Activated CD8-positive, alpha-beta memory T cell treated with anti-CD3 and anti-CD28 coated beads for 1 hour (primary cell): ENCODE measurements at places on chromosomes 16 and 17.

DNA sequence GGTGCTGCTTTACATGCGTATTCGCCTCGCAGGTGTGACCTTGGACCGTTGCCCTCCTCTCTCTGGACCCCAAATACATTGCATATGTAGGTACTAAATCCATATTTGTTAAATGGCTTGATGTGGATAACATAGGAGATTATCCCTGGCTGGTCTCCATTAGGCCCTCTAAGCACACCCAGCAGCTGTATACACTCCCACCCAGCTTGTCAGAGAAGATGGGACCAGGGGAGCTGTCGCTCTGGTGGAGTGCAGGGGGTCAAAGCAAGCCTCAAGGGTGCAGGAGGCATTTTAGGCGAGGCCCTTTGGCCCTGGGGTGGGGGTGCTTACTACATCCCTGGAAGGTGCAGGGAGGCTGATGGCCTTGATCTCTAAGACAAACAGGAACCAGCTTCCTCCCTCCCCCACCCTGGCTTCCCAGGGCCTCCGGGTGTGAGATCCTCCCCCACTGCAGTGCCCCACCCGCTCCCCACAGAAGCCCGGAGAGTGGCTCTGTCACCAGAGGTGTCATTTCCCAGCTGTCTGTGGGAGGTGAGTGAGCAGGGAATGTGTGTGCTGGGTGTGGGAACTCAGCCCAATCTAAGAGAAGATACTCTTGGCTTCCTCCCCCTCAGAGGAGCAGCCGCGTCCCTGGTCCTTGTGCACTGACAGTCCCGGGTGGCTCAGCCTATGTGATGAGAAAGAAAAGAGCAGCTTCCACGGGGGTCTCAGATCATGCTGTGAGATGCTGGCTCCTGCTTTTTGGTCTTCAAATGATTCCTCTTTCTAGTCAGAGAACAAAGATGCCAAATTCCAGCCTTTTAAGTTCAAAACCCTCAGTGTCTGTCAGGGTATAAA is 1.4 kb upstream of the VAMP2 start:
- DNase-seq: peak; percentile 53

GRCh38 chr17:48074322-48075081 is 26.3 kb downstream of the NFE2L1 start:
- peak; percentile 56 for DNase-seq

DNA sequence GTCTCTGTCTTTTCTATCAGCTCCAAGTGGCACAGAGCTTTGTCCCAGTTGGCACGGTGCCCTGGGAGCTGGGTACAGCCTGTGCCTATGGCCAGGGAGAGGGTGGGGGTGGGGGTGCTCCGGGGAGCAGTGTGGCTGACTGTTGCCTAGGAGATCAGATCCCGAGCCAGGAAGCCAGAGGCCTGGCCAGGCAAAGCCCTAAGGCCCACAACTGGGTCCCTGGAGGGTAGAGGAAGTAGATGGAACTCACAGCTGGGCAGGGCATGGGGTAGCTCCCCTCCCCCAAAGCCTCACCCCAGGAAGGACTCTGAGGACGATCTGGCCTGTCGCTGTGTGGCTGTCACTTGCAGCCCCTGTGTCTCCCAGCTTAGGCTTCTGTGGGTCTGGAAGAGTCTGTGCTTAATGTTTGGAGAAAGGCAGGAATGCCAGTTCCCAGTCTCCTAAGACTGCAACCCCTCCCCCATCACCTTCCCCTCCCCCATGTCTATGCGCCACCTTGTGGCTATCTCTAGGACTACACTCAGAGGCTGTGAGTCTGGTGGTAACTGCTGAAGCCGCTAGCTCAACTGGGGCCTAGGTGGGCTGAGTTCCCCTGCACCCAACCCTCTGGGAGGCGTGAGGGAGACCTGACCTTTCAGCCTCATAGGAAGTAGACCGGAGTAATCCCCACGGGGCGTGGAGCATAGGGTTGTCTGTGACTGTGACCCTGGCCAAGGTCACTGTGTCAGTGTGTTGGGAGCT is 12.6 kb downstream of the THRA start:
- DNase-seq: peak; percentile 42

- no peak for DNase-seq
Measured at GRCh38 chr17:81416612-81417011, 21.4 kb downstream of the BAHCC1 start.

- DNase-seq: no peak
Measured at GRCh38 chr17:63598281-63598680, 2.4 kb upstream of the TACO1 start.

- no peak for DNase-seq
Measured at GRCh38 chr17:69574257-69575197, 160.0 kb downstream of the MAP2K6 start.

DNA sequence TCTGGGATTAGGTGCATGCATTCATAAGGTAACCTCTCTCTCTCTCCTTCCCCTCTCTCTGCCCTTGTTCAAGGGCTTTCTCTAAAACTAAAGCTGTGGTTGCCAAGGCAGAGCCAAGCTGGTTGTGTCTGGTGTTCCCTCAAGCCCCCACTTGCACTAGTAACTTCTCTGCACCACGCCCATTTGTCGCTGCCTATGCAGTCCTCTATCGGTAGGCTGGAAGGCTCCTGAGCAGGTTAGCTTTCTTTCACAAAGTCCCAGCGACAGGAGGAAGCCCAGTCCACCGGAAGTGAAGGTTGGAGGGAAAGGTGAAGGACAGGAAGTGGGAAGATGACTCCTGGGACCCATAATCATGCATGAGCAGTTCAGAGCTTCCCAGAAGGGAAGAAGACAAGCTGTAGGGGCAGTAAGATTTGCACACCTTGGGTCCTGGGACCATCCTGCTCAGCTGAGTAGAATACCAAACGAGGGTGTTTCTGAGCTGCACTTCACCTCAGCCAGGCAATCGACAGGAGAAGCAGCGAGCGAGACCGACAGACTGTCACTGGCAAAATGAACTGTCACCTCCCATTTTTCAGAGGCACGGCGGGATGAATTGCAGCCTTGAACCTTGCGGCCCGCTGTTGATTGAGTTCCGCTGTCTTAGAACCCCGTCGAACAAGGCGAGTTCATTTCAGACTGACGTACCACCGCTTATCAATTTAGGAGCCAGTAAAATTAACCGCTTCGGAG is 14.7 kb upstream of the SKAP1 start:
- DNase-seq: no peak

GRCh38 chr17:72077326-72077960 is 43.4 kb upstream of the SOX9 start:
- no peak for DNase-seq

- DNase-seq: no peak
Measured at GRCh38 chr16:49013727-49014080, 267.9 kb downstream of the CBLN1 start.

- DNase-seq: no peak
Measured at GRCh38 chr16:77553130-77553529, 118.3 kb upstream of the ADAMTS18 start.

GRCh38 chr17:63611354-63611753 is 10.7 kb downstream of the TACO1 start:
- DNase-seq: no peak

- peak; percentile 52 for DNase-seq
Measured at GRCh38 chr17:27805520-27806146, 5.3 kb upstream of the NOS2 start.

DNA sequence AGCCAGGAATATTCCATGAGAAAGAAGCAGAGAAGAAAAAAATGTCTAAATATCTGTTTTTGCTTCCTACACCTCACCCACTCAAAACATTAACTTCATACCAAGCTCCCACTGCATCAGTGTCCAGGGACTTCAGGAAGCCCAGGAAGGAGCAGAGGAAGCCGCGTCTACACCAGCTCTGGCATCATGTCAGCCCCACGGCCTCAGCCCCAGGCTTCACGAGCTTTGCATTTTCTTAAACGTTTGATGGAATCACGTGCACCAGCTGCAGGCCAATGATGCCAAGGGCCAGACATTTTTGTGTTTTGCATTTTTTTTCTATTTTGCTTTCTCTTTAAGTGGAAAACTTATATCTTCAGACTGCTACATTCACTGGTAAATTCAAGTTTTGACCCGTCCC is 48.6 kb downstream of the CDRT4 start:
- no peak for DNase-seq

GRCh38 chr17:82963104-82963950 is 116.1 kb upstream of the METRNL start:
- DNase-seq: peak; percentile 16

DNA sequence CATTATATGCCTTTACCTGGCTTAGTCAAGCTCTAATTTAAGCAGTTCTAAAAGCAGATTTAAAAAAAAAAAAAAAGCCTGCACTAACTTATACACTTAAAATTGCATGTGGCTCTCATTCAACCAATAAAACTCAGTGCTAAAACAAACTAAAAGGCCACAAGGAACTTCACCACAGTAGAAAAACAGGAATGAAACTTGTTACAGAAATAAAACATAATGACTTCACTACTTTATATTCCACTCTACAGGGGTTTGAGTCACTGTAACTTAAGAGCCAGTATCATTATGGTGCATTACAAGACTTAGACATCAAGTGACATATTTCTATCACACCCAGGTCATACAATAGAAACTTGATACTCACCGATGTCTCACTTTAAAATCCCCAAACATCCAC is 11.1 kb downstream of the CA10 start:
- DNase-seq: no peak

GRCh38 chr16:69564845-69565670 is 708 bp upstream of the NFAT5 start:
- no peak for DNase-seq

- no peak for DNase-seq
Measured at GRCh38 chr16:88202207-88202745, 180.5 kb upstream of the ZNF469 start.

- DNase-seq: no peak
Measured at GRCh38 chr16:12798846-12799245, 4.8 kb downstream of the CPPED1 start.

- DNase-seq: peak; percentile 72
Measured at GRCh38 chr17:13594762-13595598, 6.7 kb downstream of the HS3ST3A1 start.

GRCh38 chr16:87264634-87265033 is 52.6 kb downstream of the C16orf95 start:
- DNase-seq: no peak

- DNase-seq: no peak
Measured at GRCh38 chr16:27310576-27311447, 3.0 kb upstream of the IL4R start.

- DNase-seq: no peak
Measured at GRCh38 chr17:3571043-3571900, 13.7 kb upstream of the TRPV3 start.

DNA sequence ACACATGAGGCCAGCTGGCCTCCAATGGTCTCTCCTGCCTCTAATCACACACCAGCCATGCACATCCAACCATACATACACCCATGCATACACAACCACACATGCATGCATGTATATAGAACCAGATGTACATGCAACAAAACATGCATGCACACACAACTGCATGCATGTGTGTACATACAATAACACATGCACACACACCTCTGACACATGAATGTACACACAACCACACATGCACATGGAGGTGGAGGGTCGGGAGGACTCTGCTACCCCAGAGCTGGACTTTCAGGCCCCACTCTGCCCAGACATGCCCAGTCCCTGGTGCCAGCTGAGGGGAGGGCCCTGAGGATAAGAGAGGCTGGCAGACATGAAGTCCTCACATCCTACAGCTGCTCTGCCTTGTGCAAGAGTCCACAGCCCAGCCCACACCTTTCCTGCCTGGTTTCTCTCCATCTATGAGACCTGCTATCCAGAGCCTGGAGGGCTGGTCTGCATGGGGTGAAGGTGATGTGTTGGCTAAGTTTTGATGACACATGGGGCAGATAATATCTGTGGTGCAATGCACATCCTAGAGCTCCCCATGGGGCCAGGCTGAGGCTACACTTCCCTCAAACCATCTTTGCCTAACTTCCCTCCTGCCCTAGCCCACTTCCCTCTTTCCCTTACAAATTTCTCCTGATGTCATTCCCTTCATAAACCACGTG is 50.9 kb upstream of the SDK2 start:
- no peak for DNase-seq

- DNase-seq: no peak
Measured at GRCh38 chr17:259341-259976, 78.0 kb upstream of the DOC2B start.

DNA sequence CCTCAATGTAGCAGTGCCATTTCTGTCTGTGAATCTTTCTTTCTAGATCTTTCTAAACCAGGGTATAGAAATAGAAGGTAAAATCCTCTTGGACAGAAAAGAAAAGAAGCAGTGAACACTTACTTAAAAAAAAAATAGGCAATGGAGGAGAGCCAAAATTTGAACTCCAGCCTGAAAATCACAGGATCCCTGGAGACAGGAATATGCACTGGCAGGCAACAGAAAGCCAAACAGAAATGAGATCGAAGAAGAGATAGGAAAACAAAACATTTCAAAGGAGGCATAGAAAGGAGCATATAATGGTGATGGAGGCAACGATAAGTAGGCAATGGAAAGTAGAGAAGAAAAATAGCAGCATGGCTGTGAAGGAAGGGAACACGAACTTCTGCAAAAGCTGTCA is 253.7 kb upstream of the HSBP1 start:
- no peak for DNase-seq

- no peak for DNase-seq
Measured at GRCh38 chr16:70779361-70779760, 21.6 kb downstream of the VAC14 start.

DNA sequence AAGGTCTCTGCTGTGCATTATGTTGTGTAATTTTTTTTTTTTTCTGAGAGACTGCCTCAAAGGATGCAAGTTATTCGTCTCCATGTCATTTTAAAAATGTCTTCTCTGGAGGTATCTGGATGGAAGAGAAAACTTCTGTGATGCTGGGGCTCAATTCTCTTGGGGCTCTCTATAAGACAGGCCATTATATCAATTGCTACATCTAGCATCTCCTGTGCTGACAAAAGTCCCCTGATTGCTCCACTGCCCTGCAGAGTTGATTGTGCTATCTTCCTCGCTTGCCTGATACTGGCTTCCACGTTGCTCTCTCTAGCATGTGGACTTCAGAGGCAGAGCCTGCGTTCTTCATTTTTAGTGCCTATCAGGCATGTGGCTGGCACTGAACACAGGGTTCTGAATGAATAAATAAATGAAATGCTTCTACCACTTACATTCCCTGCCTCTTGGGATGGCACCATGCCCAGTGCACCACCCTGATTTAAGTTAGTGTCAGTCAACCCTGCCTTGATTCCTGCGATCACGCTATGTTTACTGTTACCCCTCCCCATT is 1035.5 kb upstream of the EEF2KMT start:
- no peak for DNase-seq

DNA sequence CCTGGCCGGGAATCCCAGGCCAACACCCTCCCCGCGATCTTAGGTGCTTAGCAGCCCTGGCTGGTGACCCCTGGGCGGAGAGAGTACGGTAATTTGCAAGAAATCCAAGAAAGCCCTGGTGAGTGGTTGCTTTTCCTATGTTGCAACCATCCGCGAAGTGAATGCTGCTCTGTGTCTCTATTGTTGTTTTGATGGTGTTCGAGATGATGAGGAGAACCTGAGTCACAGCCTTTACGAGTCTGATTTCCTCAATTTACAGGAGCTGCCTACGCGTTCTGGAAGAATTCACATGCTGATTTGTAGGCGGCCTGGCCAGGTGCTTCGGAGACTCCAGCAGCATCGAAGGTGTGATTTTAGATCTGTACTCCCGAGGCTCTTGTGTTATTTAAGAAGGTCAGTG is 63.3 kb downstream of the TMEM235 start:
- DNase-seq: no peak

- no peak for DNase-seq
Measured at GRCh38 chr16:70359552-70359951, 12.8 kb downstream of the DDX19A start.
